ENCODE measurements at places on chromosomes 5 and 9.

DNA sequence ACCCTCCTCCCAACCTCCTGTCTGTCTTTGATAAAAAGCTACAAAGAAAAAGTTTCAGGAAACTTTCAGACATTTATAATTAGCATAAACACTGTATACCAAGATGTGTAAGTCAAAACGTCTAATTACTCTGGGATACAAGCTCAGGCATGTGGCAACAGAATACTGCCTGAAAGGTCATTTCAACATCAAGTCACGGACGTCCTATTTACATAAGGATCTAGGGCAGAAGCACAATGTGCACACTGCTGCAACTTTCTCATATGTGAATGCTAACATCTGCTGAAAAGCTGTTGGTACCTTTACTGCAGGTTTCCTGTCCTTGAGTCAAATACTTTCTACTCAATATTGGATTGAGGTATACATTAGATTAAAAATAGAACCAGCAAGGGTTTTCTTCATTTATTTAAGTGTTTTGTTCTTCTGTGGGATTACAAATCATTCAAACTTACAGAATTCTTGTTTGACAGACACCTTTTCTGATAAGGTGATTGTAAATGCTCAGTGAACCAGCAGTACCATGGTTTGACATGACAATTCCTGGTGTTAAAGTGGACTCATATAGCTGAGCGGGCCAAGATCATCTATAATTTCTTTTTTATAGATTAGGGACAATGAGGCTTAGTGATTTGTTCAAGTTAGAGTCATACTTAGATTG lies 36.8 kb downstream of the ELL2 start:
- no peak for DNase-seq

GRCh38 chr5:60334281-60334713 lies 365.7 kb downstream of the DEPDC1B start:
- DNase-seq: no peak

DNA sequence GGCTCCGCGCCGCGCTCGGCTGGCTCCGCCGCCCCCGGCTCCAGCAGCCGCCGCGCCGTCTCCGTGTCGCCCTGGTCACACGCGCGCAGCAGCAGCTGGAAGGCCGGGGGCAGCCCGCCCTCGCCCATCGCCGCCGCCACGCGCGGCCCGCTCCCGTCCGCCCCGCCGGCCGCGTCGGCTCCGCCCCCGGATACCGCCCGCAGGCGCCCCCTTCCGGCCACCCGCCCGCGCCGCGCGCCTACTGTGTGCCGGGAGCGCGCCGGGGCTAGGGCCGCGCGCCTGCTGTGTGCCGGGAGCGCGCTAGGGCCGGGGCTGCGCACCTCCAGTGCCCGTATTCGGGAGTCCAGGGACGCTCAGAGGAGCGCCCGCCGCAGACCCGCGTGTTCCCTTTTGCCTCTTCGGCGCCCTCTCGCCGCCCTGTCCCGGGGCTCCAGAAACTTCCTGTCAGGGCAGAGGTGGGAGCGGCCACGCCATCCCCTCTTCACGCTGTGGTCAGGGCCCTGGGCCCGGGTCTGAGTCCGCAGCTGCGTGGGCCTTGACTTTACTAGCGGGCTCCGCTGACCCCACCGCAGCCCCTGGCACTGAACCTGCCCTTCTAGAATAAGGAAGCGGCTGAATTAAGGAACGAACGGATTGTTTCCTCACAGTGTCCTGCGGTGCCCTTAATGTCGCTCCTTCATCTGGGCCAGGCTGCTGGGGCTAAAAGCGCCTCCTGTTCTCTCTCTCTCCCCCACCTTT lies at the start of gene ANKS6:
TSS of gene ANKS6 (minus strand) at position 192 of the 738 bp plus-strand sequence. CDS start at position 128, 64 bp downstream.
- DNase-seq: peak; percentile 66

DNA sequence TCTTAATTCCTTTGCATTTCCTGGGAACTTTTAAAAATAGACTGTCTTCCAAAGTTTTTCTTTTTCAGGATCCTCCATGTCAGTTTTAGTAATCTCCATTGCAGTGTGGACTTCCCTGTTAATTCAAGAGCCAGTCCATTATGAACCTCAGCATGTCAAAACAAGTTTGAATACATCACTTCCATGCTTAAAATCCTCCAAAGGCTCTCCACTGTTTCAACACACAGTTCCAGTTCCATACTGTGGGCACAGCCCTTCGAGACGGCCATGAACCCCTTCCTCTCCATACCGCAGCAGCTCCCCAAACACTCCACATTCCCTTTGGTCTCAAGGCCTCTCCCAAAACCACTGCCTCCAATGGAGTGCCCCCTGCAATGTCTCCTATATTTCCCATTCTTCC lies 19.5 kb downstream of the LIFR start:
- DNase-seq: no peak

DNA sequence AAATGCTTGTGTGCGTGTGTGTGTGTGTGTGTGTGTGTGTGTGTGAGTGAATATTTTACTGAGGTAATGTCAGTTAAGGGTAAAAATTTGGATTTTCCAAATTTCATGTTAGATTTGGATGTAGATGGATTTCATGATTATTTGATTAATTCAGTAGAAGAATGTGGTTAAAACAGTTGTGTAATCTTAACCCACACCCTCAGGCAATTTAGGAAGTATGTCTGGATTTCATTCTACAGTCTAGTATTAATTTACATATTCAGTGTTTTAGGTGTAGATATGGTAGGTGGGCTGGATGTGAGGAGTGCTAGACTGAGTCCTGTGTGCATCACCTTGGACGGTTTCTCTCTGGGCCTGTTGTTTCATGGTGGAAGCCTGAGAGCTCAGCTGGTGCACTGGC lies 99.1 kb upstream of the CKMT2 start:
- no peak for DNase-seq

- DNase-seq: no peak
These were observed 3.8 kb upstream of the ITGA2 start for GRCh38 chr5:52985306-52985705.

- DNase-seq: peak; percentile 7
These were observed 57.3 kb downstream of the PTPN3 start for GRCh38 chr9:109440797-109441287.

GRCh38 chr9:109381011-109381729 lies 60.3 kb upstream of the EPB41L4B start:
- DNase-seq: no peak

DNA sequence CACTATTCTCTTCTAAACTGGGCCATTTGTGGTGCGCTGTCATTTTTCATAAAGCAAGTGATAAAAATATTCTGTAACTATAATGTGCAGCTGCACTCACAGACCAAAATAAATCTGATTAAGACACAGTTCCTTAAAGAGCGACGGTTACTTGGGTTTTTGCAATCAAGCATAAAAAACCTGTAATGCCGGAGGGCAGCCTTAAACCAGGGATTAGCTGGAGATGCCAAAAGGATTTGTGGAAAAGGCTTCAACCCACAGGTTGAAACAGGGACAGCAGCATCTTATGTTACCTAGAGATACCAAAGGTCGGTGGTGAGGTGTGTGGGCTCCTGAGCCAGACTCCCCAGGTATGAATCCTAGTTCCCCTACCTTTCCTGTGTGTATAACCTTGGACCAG lies 49.3 kb downstream of the CTNND2 start:
- no peak for DNase-seq

DNA sequence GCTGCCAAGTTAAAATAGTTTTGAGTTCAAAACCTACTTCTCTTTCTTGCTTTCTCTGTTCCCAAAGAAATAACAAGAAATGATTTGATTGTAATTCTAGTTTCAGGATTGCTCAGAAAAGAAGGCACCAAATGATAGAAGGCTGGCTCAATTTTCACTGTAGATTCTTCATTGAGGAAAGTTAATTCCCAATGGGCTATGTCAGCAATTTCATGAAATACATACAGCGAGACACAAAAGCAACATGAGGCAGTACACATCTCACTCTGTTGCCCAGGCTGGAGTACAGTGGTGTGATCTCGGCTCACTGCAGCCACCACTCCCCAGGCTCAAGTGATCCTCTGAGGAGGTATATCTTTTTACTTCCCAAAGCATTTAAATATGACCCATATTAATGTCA lies 1659.9 kb upstream of the C9orf72 start:
- DNase-seq: no peak

- DNase-seq: no peak
These were observed 100.4 kb upstream of the CDH18 start for GRCh38 chr5:20088361-20088760.

- no peak for DNase-seq
These were observed 2.4 kb upstream of the TRIM7 start for GRCh38 chr5:181207214-181207959.

GRCh38 chr5:89117124-89117644 lies 234.2 kb upstream of the MEF2C start:
- DNase-seq: no peak

DNA sequence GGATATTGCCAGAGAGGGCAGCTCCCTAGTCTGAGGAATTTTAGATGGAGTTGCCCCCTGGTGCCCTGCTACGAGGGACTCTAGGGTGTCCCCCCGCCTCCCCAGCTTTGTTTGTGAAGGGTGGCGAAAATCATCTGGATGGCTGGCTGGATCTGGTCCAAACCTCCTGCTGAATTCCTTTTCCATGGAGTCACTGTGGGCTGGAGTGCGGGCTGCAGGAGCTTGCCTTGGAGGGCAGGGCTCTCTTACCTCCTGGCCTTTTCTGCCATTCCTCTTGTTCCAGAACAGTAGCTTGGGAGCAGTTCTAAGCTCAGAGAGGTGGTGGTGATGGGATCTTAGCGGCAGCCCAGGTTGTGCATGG lies 2.1 kb downstream of the SYNPO start:
- DNase-seq: no peak

DNA sequence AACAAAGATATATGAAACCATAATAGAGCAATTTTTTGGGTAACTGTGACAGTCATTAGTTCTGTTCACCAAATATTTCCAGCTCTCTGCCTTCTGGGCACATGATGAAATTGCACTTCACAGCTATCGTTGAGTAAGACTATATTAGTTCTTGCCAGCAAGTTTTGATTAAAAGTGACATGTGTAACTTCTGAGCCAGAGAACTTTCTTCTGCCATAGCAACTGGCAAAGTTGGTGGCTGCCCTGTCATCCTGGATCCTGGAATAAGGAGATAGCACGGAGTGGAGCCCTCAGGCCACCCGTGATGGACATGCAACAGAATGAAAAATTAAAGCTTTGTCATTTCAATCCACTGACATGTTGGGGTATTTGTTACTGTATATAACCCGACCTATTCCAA lies 194.4 kb upstream of the VCAN start:
- no peak for DNase-seq

GRCh38 chr5:168747987-168748777 lies 169.0 kb upstream of the PANK3 start:
- no peak for DNase-seq

- no peak for DNase-seq
These were observed 6.5 kb downstream of the ADAMTS16 start for GRCh38 chr5:5146530-5147160.

DNA sequence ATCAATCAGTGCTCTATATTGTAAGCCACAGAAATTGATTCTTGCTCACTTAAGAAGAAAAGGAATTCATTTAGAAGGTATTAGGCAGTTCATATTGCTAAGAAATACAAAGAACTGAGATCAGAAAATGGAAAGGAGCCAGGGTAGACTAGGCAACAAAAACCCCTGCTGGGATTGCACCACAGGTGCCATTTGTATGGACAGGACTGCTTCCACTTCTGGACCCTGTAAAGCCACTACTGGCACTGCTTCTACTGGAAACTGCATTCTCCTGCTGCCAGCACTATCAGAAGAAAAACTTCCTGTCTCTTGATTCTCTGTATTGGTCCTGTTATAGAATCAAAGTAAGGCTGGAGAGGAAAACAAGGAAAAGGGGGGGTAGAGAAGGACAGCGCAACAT lies 45.9 kb downstream of the CERT1 start:
- no peak for DNase-seq

GRCh38 chr5:96228408-96228807 lies 204.6 kb downstream of the PCSK1 start:
- DNase-seq: no peak

DNA sequence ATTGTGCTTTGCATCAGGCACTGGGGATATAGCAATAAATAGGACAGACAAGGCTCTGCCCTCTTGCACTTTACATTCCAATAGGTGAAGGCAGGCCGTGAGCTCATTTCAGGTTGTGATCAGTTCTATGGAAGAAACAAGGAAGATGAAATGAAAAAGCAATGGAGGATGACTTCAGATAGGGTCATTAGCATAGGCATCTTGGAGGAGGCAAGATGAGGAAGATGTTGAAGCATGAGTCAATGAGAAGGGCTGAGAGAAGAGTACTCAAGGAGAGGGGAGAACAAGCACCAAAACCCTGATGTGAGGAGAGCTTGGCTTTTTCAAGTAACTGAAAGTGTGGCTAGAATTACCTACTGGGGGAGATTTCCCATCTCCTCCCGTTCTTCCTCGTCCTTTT lies 5.0 kb upstream of the SPARC start:
- no peak for DNase-seq

- no peak for DNase-seq
These were observed 1262.2 kb downstream of the EFNA5 start for GRCh38 chr5:106408570-106408969.

DNA sequence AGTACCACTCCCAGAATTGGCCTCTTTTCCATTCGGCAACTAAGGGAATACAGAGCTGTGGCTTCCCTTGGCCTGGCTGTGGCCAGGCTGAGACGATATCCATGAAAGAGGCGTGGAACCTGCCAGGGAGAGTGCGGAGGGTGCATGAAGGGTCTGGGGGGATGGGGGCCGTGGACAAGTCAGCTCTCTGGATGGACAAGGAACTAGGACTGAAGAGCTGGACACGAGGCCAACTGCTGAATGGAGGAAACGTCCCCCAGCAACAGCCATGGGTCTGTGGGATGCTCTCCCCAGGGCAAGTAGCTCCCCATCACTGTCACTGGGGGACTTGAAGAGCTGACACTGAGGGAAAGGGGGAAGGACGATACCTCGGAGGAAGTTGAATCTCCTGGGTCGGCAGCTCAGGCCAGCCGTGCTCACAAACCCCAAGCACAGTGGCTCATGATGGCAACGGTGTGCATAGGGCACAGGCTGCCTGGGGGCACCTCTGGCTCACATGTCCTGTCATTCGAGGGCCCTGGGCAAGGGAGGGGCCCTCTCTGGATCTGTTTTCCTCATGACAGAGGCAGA lies 4.1 kb upstream of the OLFM1 start:
- DNase-seq: no peak

DNA sequence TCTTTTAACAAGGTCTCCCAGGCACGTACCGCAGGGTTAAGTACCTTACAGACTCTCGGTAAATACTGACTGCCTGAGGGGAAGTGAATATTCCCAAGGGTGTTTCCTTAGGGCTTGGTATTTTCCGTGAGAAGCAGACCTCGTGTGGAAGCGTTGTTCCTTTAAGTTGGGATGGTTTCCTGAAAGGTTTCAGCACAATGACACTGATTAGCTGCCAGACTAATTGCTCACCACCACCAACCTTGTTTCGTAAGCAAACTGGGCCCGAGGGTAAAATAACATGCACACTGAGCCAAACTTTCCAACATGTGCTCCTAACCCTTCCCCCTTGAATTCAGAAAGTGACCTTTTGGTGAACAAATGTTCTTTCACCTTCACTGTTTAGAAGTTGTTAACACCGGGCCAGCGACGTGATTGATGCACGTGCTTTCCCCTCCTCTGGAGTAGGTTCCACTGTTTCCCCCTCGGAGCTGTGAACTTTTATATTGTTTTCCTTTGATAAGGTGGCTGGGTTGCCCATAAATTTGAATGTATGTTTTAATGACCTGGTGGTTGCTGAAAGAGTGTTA lies 128.1 kb upstream of the RPS23 start:
- DNase-seq: no peak

GRCh38 chr5:10648806-10649665 lies 85.2 kb downstream of the ANKRD33B start:
- DNase-seq: no peak

GRCh38 chr5:80978772-80979317 lies 18.7 kb downstream of the RASGRF2 start:
- no peak for DNase-seq

Data from activated CD4-positive, CD25-positive, alpha-beta regulatory T cell treated with anti-CD3 and anti-CD28 coated beads, Interleukin-2, amount 50 U/mL, for 16 hours (primary cell).